Transverse colon (tissue), 4 donors: ENCODE measurements at places on chromosomes 6 and 20. TPM values are rescaled to one million over a fixed set of nuclear protein-coding genes. Genes with fewer than 3 reads are reported as not detected.

The MMP24 gene
- 4.5 TPM for total RNA-seq

The RTF2 gene
- total RNA-seq = 49.7 TPM

DNA sequence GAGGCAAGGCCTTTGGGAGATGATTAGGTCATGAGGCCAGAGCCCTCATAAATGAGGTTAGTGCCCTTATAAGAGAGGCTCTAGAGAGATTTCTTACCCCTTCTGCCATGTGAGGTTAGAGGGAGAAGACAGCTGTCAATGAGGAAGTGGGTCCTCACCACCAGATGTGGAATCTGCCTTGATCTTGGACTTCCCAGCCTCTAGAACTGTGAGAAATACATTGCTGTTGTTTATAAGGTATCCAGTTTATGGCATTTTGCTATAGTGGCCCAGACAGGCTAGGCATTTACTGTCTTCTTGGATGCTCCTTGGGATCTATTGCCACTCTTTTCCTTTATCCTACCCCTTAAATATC lies 57.1 kb upstream of the CITED2 start:
- DNase-seq = no peak

DNA sequence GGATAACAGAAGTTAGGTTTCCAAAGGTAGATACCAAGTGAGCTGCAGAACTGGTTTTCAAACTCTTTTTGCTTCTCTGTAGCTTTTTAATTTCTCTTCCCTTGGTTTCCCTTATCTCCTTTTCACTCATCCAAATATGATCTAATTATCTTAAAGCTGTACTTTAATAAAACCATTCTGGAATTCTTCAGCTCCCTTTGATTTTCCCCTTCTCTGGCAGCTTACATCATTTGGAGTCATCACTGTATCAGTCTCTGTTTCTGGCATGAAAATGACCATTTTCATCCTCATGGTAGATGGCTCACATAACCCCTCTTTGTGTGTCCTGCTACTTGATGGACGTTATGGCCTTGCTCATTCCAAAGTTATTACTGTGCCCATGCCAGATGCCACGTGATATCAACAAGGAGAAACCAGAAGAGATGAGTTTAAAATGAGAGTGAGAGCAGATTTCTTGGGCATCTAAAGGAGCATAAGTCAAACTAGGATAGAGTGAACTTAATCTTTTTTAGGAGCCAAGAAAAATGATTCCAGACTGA lies 620.2 kb downstream of the QKI start:
- no peak for DNase-seq

- DNase-seq = no peak
Observed at GRCh38 chr6:8181951-8182845, 79.8 kb upstream of the EEF1E1 start.

GRCh38 chr6:4890627-4891026 lies 113.2 kb downstream of the RPP40 start:
- DNase-seq = no peak
